ENCODE measurements at places on chromosomes 11 and 22. TPM values are rescaled to one million over a fixed set of nuclear protein-coding genes. Genes with fewer than 3 reads are reported as not detected.

- DNase-seq, result no peak
Observed at GRCh38 chr22:20803696-20804324, 29.9 kb downstream of the SERPIND1 start.

DNA sequence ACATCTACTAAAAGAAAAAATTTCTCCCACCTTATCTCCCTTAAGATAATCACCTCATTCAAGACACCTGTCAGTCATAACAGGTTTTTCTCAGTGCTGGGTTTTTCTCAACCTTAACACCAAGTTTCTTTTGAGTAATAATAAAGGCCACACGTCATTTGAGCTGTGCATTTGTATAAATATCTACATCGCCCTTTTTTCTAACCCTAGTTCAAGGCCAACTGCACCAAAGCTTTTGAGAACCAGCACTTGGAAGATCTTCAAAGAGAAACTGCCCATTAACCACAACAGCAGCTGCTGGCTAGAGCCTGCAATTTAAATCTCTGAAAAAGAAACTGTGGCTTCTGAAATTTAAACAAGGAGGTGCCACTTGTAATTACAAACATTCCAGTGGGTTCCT lies 6.9 kb downstream of the CADM1 start:
- DNase-seq, result no peak

RASGRP2 gene
- not detected for total RNA-seq

DNA sequence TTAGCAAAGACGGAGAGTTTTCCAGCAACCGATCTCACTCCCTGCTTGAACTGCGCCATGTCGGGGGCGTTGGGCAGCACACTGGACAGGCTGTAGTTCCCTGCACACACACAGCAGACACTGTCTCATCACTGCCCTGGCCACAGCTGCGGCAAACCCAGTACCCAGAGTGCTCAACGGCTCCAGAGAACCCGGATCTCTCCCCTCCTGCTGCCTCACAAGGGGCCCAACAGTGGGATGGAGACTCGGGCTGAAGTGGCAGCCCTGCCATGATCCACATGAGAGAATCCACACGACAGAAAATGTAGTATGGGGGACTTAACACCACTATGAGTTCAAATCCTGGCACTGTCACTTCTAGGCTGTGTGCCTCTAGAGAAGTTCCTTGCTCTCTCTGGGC lies 58.0 kb downstream of the ARFGAP3 start:
- no peak for DNase-seq

GRCh38 chr11:70328556-70328955 lies 58.1 kb downstream of the PPFIA1 start:
- no peak for DNase-seq
